ENCODE measurements at places on chromosomes 7 and 10. TPM values are rescaled to one million over a fixed set of nuclear protein-coding genes. Genes with fewer than 3 reads are reported as not detected.

DNA sequence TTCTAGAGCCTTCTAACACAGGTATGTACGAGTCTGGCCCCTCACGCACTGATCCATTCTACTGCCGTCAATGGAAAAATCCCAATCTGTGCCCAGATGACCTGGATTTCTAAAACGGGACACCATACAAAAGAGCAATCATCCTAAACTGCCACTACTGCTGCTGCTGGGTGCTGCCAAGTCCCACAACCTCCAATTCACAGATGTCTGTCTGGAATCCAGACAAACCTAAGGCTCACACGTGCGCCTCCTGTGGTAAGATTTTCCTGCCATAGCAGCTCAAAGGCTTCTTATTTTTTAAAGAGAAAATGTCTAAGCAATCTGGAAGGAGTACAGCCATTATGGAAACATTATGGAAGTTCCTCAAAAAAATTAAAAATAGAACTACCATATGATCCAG is 40.9 kb downstream of the JCAD start:
- DNase-seq = no peak

DNA sequence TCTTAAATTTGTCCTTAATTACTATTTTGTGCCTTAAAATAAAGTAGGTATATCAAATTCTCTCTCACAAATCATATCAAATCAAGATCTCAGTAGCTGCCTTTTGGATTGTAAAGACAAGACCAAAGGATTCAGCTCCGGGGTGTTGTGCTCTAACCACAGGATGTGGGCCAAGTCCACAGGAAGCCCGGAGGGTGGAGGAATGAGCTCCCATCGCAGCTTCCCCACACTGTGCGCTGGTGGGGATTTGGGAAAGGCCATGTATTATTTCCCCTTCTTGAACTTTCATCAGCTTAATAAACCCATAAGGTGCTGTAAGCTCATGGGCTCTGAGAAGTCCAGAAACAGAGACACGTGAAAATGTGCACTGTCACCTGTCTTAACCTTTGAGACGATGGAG is 241.6 kb upstream of the TCERG1L start:
- no peak for DNase-seq

DNA sequence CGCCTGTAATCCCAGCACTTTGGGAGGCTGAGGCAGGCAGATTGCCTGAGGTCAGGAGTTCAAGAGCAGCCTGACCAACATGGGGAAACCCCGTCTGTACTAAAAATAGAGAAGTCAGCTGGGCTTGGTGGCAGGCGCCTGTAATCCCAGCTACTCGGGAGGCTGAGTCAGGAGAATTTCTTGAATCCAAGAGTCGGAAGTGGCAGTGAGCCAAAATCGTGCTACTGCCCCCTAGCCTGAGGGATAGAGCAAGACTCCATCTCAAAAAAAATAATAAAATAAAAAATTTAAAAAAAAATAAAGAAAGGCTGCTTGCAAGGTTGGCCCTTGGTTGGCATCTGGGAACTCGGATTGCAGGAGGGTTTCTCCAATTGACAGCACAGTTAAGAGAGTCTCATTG is 221.6 kb downstream of the DGKI start:
- DNase-seq = no peak

Gene CALCR
- 0.50 TPM for total RNA-seq

GRCh38 chr10:17171141-17171641 is 30.3 kb downstream of the TRDMT1 start:
- no peak for DNase-seq

Gene PFKFB3
- total RNA-seq = 213 TPM

Data from omental fat pad (tissue), 4 donors.